Activated B cell treated with CpG ODN at 0.5 μM for 24 hours (primary cell): ENCODE measurements at places on chromosomes 11 and 22. TPM values are rescaled to one million over a fixed set of nuclear protein-coding genes. Genes with fewer than 3 reads are reported as not detected.

DNA sequence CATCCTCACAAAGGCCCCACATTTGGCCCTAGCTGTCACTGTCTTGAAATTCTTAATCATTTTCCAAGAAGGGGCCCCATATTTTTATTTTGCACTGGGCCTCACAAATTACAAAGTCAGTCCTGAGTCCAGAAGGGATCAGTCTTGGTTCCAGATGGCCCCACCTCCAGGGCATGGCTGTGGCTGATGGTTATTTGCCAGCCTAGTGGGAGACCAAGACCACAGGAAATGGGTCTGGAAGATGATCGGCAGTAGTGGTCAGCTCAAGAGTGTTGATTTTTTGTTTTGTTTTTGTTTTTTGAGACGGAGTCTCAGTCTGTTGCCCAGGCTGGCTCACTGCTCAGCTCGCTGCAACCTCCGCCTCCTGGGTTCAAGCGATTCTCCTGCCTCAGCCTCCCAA lies 47.1 kb upstream of the EMID1 start:
- DNase-seq = no peak

GRCh38 chr11:70351646-70352045 lies 46.7 kb upstream of the CTTN start:
- DNase-seq = no peak

DNA sequence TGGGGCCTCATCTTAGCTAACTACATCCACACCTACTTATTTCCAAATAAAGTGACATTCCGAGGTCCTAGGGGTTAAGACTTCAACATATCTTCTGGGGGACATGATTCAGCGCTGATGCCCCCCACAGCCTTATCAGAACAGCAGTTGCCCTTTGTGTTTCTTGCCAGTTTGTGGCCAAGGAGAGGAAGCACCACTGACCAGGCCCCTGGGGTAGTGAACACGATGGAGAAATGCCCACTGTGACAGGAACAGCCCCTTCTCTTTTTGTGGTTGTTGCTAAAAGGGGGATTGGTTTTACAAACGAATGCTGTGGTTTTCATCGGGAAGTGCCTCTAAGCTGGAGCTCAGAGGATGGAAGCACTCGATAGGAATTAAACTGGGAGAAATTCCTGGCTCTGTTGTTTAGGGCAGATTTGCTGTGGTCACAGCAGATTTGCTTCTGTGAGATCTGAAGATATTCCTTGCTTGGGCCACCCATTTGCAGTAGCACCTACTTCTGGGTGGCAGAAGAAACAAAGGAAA lies 88.8 kb downstream of the ABTB2 start:
- no peak for DNase-seq

- no peak for DNase-seq
Observed at GRCh38 chr22:22791438-22792181, 96.0 kb upstream of the IGLL5 start.

GRCh38 chr11:94325681-94326080 lies 21.3 kb downstream of the IZUMO1R start:
- DNase-seq = no peak

DNA sequence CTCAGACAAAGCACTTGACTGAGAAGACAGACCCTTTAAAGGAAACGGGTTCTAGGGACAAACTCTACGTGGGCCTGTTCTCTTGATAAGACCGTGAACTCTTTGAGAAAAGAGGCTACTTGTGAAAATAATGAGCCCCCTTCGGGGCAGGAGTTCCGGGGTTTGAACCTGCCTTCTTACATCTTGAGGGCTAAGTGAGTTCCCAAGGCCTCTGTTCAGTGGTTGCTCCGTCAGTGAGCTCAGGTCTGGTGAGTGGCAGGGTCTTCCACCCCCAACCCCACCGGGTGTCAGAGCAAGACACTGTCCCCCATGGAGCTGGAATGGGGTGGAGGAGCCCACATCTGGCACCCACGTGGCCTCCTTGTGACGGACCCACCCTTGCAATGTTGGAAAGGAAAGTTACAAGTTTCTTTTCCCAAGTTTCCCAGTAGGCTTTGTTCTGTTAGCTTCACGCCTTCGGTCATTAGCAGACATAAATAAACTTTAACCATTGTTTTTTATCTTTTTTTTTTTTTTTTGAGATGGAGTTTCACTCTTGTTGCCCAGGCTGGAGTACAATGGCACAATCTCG lies 6.3 kb upstream of the SAMM50 start:
- DNase-seq = no peak

- no peak for DNase-seq
Observed at GRCh38 chr11:34086554-34087283, 18.7 kb upstream of the NAT10 start.

DNA sequence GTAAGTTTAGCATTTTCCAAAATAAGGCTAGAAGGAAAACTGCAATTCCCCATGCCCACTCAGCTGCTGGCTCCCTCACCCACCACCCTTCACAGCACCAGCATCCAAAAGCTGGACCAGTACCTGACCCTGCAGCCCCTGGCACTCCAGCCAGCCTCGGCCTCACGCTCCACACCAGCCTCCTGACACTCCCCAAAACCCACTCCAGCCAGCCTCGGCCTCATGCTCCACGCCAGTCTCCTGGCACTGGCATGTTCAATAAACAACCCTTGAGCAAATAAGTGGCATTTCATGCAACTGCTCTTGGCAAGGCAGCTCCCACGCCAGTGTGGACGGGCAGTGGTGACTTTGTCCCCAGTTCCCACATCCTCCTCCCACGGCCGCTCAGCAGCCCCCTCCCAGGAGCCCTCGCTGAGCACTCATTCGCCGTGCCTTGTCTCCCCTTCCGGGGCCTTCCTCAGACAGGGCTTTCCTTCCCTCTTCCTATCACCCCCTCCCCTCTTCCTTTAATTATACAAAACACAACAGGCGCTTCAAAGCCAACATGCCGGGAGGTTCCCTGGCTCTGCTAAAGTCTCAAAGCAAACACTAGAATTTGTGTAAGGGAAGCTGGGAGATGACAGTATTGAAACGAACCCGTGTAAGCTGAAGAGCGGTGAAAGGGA lies 6.8 kb downstream of the TOLLIP start:
- no peak for DNase-seq

- DNase-seq = no peak
Observed at GRCh38 chr11:69134957-69135356, 20.8 kb upstream of the SMIM38 start.

GRCh38 chr11:131460931-131461330 lies 90.5 kb downstream of the NTM start:
- no peak for DNase-seq

- no peak for DNase-seq
Observed at GRCh38 chr11:17719938-17720795, 796 bp downstream of the MYOD1 start.

- DNase-seq = no peak
Observed at GRCh38 chr11:113725913-113726312, 19.8 kb upstream of the TMPRSS5 start.

- DNase-seq = no peak
Observed at GRCh38 chr22:39528080-39528661, 4.4 kb downstream of the RPS19BP1 start.

- DNase-seq = no peak
Observed at GRCh38 chr11:40230821-40231220, 1228.6 kb downstream of the LRRC4C start.

DNA sequence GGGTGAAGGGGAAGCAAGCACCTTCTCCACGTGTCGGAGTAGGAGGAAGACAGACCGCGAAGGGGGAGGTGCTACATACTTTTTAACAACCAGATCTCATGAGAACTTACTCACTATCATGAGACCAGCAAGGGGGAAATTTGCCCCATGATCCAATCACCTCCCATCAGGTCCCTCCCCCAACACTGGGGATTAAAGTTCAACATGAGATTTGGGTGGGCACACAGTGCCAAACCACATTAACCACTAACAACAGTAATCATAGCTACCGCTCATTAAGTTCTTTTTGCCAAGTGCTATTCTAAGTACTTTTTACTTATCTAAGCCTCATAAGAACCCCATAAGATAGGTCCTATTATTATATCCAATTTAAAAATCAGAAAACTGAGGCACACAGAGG lies 450.5 kb upstream of the DDI1 start:
- DNase-seq = no peak

DNA sequence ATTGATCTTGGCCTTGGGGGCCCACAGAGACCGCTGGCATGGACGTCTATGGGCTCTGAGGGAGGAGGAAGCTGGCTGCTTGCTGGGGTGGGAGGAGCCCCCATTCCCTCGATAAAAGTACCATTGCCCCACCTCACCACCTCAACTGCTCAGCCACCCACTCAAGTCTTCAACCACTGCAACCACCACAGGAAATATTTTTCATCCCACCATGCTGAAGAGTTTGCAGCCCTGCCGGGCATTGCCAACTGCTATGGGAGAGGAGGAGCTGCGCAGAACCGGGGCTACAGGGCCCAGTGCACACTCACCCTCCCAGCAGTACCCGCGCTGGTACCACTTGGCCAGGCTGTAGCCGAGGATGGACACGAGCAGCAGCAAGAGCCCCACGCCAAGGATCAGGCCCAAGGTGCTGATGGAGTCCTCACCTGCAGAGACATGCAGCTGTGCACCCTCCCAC lies 29.2 kb downstream of the IL10RA start:
- DNase-seq = no peak

- no peak for DNase-seq
Observed at GRCh38 chr11:100709233-100709957, 22.3 kb downstream of the ARHGAP42 start.

GRCh38 chr22:48103126-48103875 lies 1340.9 kb downstream of the TBC1D22A start:
- DNase-seq = no peak

DNA sequence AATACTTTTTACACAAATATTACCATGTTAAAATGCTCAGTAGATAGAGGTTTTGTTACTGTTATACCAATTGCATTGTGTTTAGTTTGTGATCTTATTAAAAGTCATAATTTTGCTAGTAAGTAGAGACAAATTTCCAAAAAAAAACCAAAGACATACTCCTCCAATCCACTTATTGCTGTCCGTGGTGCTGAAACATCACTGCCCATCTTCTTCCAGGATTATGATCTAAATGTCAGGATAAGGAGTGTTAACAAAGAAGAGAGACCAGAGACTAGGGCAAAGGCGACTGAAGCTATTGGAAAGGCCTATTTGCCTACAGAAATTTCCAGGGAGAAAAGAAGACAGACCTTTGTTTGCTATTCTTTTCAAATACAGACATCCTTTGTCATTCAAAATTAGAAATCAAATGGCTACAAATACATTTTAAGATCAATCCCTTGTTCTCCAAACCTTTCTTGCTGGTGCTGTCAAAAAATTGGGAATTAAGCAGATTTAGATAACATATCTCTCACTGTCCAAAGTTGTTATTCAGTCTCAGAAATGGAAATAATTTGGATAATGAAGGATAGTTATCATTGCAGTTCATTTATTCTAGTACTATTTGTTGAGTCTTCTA lies 199.7 kb downstream of the C11orf91 start:
- DNase-seq = no peak

APOBEC3B gene
- 8.0 TPM in 2 replicates for total RNA-seq

CALCA gene
- not detected in 2 replicates for total RNA-seq

POU2AF2 gene
- not detected in 2 replicates for total RNA-seq

IL17REL gene
- total RNA-seq = 0.15 and 0.31 TPM in 2 replicates

ACTN3 gene
- 0.10 TPM in 1 of 2 replicates, not detected in the other for total RNA-seq

ABCG4 gene
- total RNA-seq = not detected in 2 replicates

CDKN1C gene
- 1.1 and 1.4 TPM in 2 replicates for total RNA-seq
